ENCODE measurements at places on chromosomes 7 and 10. TPM values are rescaled to one million over a fixed set of nuclear protein-coding genes. Genes with fewer than 3 reads are reported as not detected.

GRCh38 chr10:47063858-47064257 is 152.6 kb downstream of the PTPN20 start:
- H3K4me3 ChIP-seq = no peak overlapping the region
- H3K36me3 ChIP-seq = no peaks in the 10 kb centered on the region
- no peak overlapping the region for H3K27ac ChIP-seq
- DNase-seq = no peak
- peaks cover 4% of the 10 kb centered on the region for H3K4me1 ChIP-seq
- peaks cover 66% of the 10 kb centered on the region for H3K27me3 ChIP-seq

DNA sequence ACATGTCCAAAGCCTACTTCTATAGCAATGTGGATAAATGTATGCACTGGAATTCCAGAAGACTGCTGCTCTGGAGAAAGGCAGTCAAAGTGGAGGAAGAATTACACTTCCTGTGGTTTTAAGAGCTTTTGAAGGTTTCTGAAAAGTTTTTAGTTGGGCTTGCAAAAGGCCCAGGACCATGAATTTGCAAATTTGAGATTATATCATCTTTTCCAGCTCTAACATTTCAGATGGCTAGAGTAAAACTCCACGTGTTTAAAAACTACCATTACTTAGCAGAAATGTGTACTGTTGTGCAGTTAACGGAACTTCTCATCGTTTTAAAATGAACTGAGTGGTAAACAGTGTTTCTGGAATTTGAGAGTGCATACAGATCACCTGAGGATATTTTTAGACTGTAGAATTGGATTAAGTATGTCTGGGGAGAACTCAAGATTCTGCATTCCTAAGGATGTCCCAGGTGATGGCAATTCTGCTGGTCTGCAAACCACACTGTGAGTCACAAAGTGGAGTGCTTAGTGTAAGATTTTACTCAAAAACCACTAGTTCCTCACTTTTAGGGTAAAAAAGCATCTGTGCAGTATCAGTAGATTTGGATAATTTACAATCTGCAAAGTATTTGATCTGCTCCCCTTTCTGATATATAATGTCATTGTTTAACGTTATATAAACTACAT is 32.9 kb upstream of the CCDC71L start:
- H3K27ac ChIP-seq = no peak overlapping the region
- no peaks in the 10 kb centered on the region for H3K36me3 ChIP-seq
- H3K4me1 ChIP-seq = peaks cover 12% of the 10 kb centered on the region
- no peak for DNase-seq
- H3K4me3 ChIP-seq = no peak overlapping the region
- no peaks in the 10 kb centered on the region for H3K27me3 ChIP-seq

- no peak overlapping the region for H3K27ac ChIP-seq
- DNase-seq = no peak
- H3K27me3 ChIP-seq = peaks cover 5% of the 10 kb centered on the region
- no peaks in the 10 kb centered on the region for H3K36me3 ChIP-seq
Measured at GRCh38 chr7:48312151-48312550, 140.9 kb downstream of the ABCA13 start.

Gene YAE1
- 30.9 TPM for total RNA-seq

Gene HYCC1
- total RNA-seq = 22.7 TPM

Gene HOXA7
- 17.9 TPM for total RNA-seq

Gene GRID2IP
- 1.4 TPM for total RNA-seq
